ENCODE measurements at places on chromosomes 7 and 10. TPM values are rescaled to one million over a fixed set of nuclear protein-coding genes. Genes with fewer than 3 reads are reported as not detected.
A peak's percentile ranks its signal among the peaks of the same experiment; 100 is the strongest.

DNA sequence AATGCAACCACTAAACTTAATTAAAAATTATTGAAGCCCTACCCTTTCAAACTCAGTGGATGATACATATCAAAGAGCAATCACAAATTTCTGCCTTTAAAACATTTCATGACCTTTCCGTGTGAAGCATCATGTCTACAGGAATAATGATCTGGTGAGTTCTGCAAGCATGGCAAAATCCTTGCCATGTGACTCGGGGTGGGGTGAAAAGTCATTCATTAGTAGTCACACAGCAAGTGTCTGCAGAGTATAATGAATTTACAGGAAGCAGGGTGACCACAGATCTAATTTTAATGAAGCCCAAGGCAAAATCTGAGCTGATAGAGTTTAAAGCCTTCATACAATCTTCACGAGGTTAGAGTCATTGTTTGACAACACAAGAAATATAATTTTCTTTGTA lies 351.9 kb downstream of the THSD7A start:
- H3K4me3 ChIP-seq, result no peak overlapping the region
- no peak for DNase-seq
- H3K4me1 ChIP-seq, result no peaks in the 10 kb centered on the region
- no peaks in the 10 kb centered on the region for H3K36me3 ChIP-seq

TMEM130 gene
- total RNA-seq, result 0.35 TPM

DNA sequence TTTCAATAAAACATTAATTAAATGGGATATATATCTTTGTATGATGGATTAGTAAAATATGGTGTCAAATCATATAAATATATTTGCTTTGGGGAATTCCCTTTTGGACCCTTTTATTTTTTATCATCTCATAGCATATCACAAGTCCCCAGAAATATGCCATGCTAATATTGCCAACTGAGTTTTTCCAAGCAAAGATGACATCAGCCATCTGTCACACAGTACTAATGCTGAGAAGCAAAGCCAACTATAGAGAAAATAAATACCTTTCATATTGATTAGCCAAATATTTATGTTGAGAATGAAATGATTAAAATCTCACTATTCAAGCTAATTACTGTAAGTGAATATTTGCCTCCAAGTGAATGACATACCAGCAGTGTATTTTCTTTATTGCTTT lies 575.3 kb downstream of the ETV1 start:
- H3K27ac ChIP-seq, result no peak overlapping the region
- no peaks in the 10 kb centered on the region for H3K27me3 ChIP-seq
- H3K36me3 ChIP-seq, result no peaks in the 10 kb centered on the region
- H3K4me1 ChIP-seq, result no peaks in the 10 kb centered on the region

DNA sequence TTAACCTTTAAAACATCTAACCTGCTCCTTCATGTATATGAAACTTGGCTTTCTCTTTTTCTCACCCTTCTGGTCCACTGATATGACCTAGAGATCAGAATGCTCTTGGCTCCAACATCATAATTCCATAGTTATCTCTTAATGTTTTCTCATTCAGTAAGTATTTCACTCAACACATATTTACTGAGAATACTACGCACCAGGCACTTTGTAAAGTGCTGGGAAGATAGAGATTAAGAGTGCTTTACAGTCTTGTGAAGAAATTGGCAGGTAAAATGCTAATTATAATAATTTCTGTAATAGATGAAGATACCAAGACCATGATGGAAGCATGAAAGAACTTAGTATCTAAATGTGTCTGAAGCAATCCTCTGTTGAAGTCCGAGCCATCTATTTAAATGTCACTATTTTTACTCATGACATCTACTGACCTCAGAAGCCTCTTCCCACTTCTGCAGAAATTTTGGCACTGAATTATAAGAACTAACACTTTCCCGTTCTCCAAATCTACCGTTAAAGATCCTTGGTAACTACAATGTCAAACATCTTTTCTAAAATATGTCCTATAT lies 116.2 kb downstream of the HBP1 start:
- no peaks in the 10 kb centered on the region for H3K4me1 ChIP-seq
- H3K36me3 ChIP-seq, result no peaks in the 10 kb centered on the region
- H3K4me3 ChIP-seq, result no peak overlapping the region
- DNase-seq, result no peak
- no peak overlapping the region for H3K27ac ChIP-seq

NKX2-3 gene
- not detected for total RNA-seq

SPDYE2 gene
- total RNA-seq, result not detected

IL2RA gene
- total RNA-seq, result not detected

DNA sequence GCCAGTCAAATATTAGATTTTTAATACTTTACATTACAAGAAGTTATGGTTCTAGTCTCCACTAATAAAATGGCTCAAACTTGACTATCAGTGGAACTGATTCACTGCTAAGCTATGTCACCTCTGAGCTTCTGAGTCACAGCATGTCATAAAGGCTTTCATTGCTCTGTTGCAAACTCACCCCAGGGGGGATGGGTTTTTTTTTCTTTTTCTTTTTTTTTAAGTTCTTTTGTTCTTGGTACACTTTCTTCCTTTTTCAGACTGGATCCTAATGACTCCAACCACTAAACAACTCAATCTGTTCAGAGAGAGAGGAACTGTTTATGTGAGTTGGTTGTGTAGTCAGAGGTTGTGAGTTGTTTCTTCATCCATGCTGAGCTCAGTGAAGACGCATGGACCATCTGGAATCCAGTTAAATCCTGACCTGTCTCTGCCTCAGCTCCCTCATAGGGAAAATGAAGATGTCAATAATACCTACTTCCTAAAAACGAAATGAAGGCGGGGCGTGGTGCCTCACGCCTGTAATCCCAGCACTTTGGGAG lies 11.0 kb downstream of the MYOF start:
- peaks cover 9% of the 10 kb centered on the region for H3K4me1 ChIP-seq
- peak overlapping the region; percentile 57 for H3K27ac ChIP-seq
- DNase-seq, result no peak
- no peaks in the 10 kb centered on the region for H3K27me3 ChIP-seq
- H3K4me3 ChIP-seq, result no peak overlapping the region
- H3K36me3 ChIP-seq, result peaks cover 31% of the 10 kb centered on the region

GRCh38 chr10:122490786-122491680 lies 29.7 kb downstream of the HTRA1 start:
- H3K4me3 ChIP-seq, result no peak overlapping the region
- H3K27ac ChIP-seq, result peak overlapping the region; percentile 41
- H3K4me1 ChIP-seq, result no peaks in the 10 kb centered on the region
- no peak for DNase-seq
- peaks cover 6% of the 10 kb centered on the region for H3K27me3 ChIP-seq

Measured in endodermal cell (in vitro differentiated cells).